Endothelial cell of umbilical vein (primary cell): ENCODE measurements at places on chromosomes 4 and X.

- DNase-seq, result no peak
Measured at GRCh38 chr4:100581337-100581736, 63.5 kb upstream of the EMCN start.

DNA sequence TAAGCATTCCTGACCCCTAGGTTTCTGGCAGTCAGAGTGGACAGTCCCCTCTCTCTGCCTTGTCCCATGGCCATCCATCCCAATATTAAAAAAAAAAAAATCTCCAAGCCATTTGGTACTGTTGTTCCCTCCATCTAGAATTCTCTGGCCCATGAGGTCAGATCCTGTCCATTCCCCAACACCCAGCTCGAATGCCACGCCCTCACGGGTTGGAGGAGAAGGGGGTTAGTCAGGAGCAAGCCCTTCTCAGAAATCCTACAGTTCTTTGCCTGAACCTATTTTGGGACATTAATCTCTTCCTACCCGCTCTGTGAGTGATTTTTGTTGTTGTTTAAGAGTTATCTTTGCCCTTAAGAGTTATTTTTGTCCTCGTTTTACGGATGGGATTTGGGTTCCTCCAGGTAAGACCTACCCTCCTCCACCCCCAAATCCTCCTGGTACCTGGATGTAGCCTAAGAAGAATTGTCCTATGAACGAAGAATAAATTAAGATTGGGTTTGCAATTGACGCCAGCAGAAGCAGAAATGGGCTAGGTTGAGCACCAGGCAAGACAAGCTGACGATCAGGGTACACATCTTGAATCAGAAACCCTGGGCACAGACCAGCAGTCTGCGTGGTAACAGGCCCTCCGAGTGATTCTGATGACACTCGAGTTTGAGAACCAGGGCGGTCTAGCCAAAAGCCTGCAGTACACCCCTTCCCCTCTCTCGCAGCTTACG, 977 bp downstream of the RNF175 start:
- no peak for DNase-seq

DNA sequence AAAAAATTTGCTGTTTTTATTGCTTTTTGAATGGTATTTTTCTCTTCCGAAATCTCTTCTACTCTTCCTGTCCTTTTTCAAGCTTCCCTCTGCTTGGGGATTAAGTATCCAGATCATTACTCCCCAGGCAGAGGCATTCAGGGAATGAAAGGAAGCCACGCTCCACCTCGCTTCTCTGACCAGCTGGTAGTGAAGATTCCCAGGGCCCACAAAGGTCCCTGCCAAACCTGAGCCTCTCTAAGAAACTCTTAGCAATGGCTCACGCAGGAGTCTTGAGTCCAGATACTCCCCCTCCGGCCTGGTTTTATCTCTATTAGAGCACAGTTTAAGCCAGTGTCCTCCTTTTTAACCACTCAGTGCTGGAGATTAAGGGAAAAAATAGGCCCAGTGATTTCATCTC, 51.4 kb upstream of the SOD3 start:
- DNase-seq, result no peak

DNA sequence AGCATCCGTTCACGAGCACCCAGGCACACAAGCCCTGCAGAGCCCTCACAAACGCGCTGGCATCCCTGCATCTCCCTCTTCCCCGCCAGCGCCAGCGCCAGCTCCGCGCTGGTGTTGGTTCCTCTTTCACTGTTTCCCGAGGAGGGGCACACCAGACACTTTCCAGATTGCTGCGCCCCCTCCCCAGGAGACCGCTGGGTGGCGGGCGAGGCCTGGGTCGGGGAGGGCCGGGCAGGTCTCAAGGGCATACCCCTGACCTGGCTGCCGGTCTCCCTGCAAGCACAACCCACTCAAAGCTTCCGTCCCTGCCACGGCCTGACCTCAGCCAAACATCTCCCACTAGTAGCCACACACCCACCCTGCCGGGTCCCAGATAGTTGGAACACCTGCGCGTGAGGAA, 2.2 kb upstream of the NKX1-1 start:
- no peak for DNase-seq

DNA sequence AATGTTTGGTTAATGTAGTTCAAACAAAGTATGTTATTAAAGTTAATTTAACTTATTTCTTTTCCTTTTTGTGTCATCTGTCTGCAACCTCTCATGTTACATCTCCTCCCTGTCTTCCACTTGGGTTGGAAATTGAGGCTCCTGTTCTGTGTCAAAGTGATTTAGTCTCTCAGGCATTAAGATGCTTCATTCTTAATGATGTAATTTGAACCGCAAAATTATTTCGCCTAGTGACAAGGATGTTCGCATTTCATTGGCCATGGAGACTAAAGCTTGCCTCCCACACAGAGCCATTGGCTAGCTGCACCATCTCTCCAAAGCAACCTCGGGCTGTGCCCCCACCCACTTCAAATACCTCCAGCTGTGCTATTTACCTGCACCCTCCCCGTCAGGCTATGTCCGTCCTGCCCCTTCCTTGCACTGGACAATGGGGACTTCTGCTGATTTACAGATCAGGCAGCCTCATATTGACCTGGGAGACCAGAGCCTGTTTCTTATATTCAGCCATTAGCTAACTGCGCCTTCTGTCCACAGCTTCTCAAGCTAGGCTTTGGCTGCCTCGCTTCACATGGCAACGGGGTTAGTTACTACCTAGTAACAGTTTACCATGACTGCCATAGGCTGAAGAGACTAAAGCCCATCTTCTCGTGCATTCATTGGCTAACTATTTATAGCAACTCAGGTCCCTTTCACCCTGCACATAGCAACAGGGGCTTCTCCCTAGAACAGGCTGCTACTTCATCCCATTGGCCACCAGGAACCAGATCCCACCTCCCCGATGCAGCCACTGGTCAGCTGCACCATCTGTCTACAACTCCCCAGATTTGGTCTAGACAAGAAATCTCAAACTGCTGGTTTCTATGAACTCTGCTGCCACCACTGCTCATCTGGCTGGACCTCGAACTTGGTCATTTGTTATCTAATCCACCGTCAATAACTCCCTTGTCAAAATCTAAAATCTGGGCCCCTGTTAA, 8.6 kb upstream of the ZNF157 start:
- peak; percentile 93 for DNase-seq

DNA sequence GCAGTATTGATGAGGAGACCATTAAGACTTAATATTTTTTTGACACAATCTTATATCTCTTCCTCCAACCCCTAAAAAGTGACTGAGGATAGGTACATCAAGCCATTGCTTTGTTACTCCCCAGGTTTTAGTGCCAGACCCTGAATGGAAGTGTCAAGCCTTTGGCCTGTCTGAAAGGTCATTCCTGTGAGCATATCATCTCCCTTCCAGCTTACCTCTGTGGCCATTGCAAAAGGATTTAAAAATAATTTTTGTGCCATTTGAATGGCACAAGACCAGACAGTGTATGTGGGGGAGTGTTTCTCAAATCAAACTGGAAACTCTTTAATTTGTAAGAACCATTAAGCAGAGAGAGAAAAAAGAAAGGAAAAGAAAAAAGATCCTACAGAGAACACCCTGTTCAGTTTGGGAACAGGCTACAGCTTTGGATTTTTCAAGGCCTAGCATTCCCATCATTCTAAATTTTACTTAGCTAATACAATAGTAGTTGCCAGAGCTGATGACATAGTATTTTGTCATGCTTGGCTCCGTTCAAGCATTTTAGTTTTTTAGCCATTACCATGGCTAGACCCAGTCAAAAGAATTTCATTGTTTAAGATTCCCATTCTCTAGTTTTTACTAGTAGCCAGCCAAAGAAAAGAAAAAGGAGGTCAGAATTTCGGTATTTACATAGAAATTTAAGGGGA, 49.6 kb downstream of the HPF1 start:
- no peak for DNase-seq

DNA sequence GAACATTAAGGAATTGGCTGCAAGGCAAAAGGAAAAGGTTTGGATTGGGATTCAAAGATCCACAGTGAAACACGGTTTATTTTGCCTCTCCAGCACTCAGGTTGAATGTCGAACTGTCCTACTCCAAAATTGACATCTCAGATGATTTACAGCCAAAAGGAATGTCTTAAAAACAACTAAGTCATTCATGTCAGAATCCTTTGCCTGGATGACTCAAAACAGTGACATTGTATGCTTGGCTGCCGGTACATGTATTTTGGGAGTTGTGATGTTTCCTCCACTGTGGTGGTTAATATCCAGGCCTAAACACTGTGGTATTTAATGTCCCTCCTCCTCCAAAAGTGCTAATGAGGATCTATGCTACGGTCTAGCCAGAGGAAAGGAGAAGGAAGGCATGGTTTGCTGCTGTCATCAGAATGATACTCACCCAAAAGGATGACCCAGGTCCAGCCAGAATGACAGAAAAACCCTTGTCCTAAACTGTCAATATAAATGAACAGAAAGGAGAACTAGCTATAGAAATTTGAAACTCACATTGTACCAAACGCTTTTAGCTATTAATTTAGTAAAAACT, 20.9 kb downstream of the PGM2 start:
- DNase-seq, result no peak

DNA sequence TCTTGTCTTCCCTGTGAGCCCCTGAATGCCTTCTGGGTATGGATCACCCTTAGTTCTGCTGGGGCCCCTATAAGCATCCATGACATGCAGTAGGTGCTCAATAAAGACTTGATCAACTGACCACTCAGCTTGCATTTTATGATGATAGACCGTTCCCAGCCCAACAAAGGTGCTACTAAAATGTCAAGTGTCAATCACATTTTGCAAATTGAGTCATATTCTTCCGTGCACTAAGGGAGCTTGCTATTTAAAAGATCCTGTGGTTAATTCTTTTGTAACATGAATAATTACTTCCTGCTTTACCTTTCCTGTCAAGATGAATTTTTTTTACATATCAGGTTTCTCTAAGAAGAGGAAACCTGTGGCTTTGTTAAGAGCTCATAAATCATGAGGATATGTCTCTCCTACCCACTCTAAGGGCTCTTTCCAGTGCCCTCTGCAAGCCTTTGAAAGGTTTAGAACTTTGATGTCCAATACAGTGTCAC, 47.6 kb downstream of the SH3KBP1 start:
- DNase-seq, result no peak

- no peak for DNase-seq
Measured at GRCh38 chrX:130055103-130055502, 55.2 kb downstream of the ELF4 start.

DNA sequence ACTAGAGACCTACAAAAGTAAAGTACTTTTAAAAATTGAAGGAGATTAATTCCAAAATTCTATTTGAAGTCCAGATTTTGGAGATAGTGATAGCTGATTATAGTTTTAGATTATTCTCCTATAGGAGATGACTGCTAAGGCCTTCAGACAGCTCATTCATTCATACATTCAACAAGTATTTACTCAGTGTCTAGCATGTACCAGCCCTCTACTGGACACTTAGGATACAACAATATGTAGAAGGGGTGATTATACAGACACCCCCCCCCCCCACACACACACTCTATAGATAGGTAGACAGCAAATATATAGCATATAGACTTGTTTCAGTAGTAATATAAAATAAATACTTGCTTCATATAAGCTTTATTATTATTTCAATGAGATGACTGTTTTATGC, 60.4 kb upstream of the TAF9B start:
- DNase-seq, result peak; percentile 21

DNA sequence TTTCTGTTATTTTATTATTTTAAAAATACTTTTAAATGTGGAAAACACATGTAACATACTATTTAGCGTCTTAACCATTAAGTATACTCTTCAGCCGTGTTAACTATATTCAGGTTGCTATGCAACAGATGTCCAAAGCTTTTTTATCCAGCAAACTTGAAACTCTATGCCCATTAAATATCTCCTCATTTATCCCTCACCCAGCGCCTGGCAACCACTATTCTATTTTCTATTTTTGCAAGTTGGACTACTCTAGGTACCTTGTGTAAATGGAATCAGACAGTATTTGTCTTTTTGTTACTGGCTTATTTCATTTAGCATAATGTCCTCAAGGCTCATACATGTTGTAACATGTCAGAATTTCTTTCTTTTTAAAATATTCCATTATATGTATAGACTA, 174.6 kb downstream of the PCDH10 start:
- no peak for DNase-seq

GRCh38 chr4:77960367-77960766, 96.8 kb upstream of the FRAS1 start:
- no peak for DNase-seq

DNA sequence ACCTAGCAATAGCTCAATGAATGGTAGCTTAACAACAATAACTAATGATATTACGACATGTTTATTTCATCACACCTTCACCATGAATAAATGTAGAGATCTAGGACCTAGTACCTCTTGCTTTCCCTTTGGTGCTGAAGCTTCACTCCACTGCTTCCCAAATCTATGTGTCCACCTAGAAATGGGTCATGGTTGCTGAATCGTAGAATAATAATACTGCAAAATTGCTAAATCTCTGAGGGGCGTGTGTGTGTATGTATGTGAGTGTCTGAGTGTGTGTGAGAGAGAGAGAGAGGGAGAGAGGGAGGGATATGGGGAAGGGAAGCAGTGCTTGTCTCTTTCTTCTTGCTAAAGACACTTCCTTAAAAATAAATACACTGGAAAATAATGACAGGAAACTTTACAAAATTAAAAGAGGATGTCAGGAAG, 109.3 kb upstream of the BMP2K start:
- DNase-seq, result peak; percentile 54

GRCh38 chr4:171812665-171813525, at the start of gene GALNTL6:
Gene GALNTL6 (plus strand): TSS chr4:171813404.
- DNase-seq, result no peak

DNA sequence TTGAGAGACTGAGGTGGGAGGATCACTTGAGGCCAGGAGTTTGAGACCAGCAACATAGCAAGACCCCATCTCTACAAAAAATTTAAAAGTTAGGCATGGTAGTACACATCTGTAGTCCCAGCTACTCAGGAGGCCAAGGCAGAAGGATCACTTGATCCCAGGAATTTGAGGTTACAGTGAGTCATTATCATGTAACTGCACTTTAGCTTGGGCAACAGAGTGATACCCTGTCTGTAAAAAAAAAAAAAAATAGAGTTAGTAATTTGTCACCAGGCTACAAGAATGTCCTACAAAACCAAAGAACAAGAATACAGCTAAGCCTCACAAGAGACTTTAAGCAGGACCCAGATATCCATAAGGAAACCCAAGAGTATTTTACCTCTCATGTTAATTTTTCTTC, 27.0 kb upstream of the RAB28 start:
- DNase-seq, result no peak

- peak; percentile 90 for DNase-seq
Measured at GRCh38 chr4:98688411-98689290, 30.2 kb upstream of the TSPAN5 start.

- peak; percentile 82 for DNase-seq
Measured at GRCh38 chr4:54066718-54067129, 2.3 kb upstream of the CHIC2 start.

- DNase-seq, result no peak
Measured at GRCh38 chr4:103197765-103198110, 405 bp downstream of the CENPE start.

DNA sequence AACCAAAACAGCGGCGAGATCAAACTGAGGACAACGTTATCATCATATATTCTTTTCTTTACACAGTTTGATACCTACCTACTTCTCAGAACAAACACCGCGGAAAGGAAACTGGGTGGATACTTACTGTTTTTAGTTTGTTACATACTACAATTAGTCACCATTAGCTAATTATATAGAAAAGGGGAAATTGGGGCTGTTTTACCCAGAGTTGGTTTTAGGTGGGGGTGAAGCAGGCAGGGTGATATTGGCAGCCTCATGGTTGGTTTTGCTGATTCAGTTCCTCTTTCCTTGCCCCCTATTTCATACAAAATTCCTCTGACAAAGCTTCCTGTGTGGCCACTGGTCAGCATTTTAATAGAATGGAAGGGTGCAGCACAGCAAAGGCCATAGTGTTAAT, 77.8 kb downstream of the SORBS2 start:
- DNase-seq, result no peak

GRCh38 chr4:88674979-88675378, 22.6 kb downstream of the NAP1L5 start:
- no peak for DNase-seq

GRCh38 chr4:162981823-162982222, 184.9 kb downstream of the NAF1 start:
- no peak for DNase-seq
